AG08395 (cell line): ENCODE measurements at places on chromosomes 5 and 9.
A peak's percentile ranks its signal among the peaks of the same experiment; 100 is the strongest.

- DNase-seq: peak; percentile 72
These were observed 28.7 kb downstream of the DMRT3 start for GRCh38 chr9:1005043-1005667.

- no peak for DNase-seq
These were observed 128.2 kb upstream of the SEMA6A start for GRCh38 chr5:116702776-116703175.

DNA sequence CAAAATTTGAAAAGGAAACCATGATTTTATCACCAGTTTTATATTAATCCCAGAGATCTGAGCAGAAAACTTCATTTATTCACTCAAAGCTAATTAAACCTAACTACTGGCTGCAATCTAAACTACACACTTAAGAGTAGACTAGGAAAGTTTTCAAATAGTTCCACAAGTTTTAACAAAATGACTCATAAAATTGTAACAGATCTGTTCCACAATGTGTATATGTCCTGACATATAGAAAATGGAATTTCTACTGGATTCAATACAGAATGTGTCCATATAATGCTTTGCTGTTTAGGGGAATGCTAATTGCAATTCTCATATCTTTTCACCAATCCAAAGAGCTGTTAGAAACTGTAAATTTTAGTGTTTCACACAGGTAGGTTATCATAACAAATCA, 40.3 kb upstream of the ADAMTSL1 start:
- no peak for DNase-seq

DNA sequence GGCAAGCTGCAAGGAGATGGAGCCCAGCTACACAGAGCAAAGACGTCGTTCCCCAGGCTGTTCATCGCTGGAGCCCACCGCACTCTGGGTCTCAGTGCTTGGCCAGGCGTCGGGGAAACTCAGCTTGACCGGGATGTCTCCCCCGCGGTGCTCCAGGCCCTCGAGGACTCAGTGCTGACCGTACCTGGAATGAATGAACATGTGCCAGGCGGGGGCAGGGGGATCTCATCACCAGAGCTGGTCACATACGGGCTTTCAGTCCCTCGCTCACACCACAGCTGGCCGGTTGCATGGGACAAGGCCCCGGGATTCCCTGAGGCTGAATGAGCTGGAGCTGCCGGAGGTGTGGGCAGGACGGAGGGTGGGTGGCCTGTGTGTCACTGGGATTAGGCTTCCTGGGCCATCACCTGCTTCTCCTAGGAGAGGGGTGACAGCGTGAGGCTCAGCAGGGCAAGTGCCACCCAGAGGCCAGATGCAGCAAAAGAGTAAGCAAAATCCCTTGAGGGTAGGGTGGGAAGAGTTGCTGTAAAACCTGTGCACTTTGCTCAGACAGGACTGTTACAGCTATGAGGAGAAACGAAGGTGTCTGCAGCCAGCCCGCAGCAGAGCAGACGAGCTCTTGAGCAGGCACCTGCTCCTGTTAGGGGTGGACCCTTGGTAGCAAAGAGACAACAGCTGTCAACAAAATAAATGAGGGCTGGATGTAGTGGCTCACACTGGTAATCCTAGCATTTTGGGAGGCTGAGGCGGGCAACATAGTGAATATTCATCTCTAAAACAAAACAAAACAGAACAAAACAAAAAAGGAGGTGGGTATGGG, 70.7 kb upstream of the RAPGEF1 start:
- no peak for DNase-seq

DNA sequence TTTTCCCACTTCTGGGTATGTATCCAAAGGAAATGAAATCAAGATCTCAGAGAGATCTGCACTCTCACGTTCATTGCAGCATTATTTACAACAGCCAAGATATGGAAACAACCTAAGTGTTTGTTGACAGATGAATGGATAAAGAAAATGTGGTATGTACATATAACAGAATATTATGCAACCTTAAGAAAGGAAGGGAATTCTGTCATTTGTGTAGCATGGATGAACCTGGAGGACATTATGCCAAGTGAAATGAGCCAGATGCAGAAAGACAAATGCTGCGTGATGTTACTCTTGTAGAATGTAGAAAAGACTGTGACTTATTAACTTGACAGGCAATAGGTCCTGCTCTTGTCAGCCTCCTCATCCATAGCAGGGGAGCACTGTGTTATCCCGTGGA, 31.4 kb downstream of the PPARGC1B start:
- DNase-seq: no peak

GRCh38 chr5:172274951-172275753, 8.4 kb downstream of the UBTD2 start:
- no peak for DNase-seq

DNA sequence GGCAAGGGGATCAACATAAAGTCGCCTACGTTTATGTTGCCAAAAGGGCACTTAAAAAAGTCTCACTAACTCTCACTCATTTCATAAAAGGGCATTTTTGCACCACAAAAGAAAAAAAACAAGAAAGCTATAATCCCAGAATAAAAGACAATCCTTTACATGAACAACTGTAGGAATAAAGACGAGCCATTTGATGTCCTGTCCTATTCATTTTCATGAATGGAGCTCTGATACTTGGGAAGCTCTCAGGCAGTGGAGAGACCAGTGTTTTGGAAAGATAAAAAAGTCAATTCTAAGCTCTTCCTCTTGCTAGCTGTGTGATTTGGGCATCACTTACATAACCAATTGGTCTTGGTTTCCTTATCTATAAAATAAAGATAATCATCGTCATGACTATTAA, 95.5 kb upstream of the EQTN start:
- no peak for DNase-seq

GRCh38 chr5:96228408-96228807, 204.6 kb downstream of the PCSK1 start:
- DNase-seq: no peak

DNA sequence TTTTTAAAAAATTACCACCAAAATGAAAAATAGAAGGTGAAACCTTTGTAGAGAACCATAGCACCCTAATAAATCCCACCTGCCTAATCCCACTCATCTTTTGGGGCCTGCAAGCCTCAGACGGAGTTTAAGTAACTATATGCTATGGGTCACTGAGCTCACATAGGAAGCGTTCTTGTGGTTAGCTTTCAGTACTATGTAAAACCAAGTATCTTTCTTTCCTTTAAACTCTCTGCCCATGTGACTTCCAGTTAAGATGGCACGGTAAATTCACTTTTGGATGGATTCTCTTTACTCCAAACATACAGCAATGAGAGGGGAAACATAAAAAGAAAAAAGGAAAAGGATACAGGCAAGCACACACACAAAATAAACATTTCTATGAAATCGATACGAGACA, 50.9 kb downstream of the FANCC start:
- DNase-seq: no peak

GRCh38 chr9:21672140-21672539, 130.3 kb upstream of the MTAP start:
- no peak for DNase-seq

- DNase-seq: peak; percentile 66
These were observed 174.0 kb downstream of the HMHB1 start for GRCh38 chr5:143985832-143986515.

- DNase-seq: peak; percentile 10
These were observed 603 bp downstream of the PPIP5K2 start for GRCh38 chr5:103120607-103121200.

DNA sequence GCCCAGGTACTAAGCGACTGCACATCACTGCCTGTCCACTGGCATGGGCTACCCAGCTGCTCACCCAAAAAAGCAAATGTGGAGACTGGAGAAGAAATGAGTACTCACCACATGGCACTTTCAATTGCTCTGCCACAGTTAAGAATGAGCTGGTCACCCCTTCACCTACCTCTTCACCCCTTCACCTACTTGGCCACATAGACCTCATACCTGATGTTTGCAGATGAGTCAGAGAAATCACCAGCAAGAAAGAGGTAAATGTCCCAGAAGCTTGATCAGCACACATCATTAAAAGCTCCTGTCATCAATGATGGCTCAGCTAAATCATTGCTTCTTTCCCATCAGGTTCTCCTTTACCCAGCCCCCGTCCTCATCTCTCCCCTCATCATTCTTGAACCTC, 7.6 kb upstream of the PRUNE2 start:
- no peak for DNase-seq
